ENCODE measurements at places on chromosomes 4 and X.

- DNase-seq, result no peak
These were observed 632.1 kb upstream of the AADAT start for GRCh38 chr4:170721812-170722373.

GRCh38 chr4:172950990-172951389, 217.6 kb upstream of the GALNT7 start:
- no peak for DNase-seq

DNA sequence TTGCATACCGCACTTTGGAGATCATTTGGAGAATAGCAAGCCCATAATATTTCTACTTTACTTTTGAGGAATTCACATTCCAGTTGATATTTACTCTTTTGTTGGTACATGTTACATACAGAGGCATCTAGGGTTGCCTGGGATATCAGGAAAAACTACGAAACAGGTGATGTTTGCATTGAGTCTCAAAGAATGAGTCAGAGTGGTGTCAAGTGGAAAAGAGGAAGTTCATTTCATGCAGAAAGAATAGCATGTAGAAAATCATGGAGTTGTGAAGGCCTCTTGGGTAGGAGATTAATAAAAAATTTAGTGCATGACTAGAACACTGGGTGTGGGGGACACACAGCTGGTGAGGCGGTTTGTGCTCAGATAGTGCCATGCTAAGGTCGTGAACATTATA, 33.5 kb upstream of the ELOVL6 start:
- no peak for DNase-seq

GRCh38 chrX:115357326-115358120, 68.0 kb downstream of the LUZP4 start:
- no peak for DNase-seq

DNA sequence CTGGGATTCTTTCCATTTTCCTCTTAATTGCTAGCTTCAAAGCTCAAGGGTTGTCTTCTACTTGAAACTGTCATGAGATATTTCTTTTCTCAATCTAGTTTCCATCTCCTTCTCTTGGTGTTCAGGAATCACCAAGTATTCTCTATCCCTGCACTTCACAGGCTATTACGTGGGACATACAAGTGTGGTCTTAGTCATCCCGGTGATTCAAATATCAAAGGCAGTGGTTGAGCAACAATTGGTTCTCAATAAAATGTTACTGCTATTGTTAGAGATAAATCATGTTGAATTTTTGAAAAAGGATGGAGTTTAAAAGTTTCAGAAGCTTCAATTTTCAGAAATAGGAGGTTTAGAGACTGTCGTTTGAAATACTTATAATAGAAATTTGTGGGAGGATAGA, 812.9 kb downstream of the FSTL5 start:
- no peak for DNase-seq

DNA sequence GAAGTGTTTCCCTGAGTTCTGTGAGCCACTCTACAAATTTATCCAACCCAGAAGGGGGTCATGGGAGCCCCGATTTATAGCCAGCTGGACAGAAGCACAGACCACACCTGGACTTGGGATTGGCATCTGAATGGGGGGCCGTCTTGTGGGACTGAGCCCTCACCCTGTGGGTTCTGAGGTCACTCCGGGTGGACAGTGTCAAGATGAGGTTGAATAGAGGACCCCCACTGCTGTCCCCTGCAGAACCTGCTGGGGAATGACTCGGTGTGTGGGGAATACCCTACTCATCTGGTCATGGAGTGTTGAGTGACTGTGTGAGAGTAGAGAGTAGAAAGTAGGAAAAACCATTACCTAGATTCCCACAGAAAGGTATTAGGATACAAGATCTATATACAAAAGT, 67.5 kb downstream of the ZFYVE28 start:
- DNase-seq, result no peak

DNA sequence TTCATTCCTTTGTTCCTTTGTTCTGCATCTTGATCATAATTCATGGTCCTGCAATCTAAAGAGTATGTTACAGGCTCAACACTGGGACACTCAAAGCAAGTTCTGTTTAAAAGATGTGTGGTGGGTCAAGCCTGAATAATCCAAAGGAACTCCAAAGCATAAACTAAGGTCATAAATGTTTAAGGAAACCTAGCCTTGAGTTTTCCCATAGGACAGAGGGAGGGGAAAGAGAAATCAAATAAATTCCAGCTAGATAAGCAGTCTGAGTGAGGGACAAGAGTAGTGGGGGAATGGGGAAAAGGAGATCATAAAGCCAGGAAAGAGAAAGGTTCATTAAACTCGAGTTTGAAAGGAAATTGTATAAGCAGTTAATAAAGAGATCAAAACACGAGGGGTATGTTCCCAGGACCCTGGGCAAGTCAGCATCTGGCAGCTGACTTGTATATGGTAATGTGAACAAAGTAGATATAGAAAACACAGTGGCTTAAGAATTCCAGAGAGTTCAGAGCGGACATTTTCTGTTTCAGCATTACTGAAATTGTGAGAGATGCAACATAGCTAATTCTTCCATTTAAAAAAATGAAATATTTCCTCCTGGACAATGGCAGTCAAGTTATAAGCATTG, 125.8 kb upstream of the EDNRA start:
- no peak for DNase-seq

DNA sequence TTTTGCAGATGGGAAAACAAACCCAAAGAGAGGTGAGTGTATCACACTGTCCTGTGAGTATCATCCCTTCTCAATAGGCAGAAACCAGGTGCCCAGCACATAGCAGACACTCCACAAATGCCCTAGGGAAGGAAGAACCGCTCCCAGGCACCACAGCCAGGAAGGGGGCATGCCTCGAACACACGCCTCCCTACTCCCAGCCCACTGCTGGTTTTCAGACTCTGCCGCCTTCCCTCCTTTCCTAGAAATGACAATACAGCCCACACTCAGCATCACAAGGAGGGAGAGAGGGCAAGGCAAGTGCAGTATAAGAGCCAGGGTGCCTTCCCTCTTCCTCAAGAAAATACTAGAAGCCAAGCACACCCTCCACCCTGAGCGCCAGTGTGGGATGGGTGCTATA, 16.2 kb downstream of the JAKMIP1 start:
- DNase-seq, result no peak

DNA sequence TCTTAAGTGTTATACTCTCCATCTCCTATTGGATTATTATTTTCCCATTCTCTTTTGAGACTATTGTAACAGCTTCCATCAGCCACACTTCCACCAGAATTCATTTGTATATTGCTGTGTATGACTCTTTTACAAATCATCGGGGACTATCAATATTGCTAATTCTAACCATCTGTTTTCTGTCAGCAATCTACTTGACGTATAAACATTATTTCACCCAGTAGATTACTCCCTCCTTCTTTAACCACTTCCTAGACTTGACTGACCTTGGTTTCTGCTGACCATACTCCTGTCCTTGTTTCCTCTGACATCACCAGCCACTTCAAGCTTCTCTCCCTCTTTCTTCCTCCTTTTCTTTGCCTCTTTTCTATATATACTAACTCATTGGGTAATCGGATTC, 402.9 kb downstream of the PCDH18 start:
- no peak for DNase-seq

GRCh38 chrX:134287346-134287745, 50.4 kb downstream of the CCDC160 start:
- DNase-seq, result no peak

DNA sequence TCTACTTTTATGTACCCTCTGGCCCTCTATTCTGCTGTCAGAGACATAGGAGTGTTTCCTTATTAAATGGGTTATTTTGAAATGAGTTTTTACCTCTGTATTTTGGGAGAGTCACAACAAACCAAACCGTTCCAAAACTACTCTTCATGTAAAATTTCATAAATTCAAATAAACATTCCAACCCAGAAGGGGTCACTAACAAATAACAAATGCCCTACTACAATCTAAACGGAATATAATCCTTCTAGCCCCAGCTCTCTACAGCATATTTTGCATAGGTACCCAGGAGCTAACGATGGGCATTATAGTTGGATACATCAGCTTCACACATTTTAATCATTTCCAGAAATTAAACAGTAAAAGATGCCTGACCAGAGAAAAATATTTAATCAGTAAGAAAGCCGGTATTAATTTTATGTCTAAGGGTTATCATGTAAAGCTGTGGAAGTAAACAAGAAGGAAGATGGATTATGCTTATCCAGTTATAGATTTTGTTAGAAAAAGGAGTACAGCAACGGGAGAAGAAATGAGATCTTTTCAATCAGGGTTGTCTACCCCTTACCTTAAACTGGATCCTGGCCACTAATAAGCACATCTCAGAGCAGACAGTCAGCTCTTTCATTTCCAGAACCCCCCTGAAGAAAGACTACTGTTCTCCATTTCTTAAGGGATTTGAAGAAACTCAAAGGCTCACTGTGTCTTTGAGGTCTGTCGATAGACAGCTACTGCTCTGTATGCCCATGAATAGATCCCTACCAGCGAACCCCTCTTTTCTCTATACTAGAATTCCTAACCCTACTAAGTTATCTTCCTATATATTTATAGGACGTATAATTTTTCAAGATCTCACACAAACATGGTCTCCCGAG, 1.2 kb downstream of the UGDH start:
- DNase-seq, result no peak

- no peak for DNase-seq
These were observed 20.5 kb upstream of the CD40LG start for GRCh38 chrX:136627409-136627808.
